ENCODE measurements at places on chromosomes 2 and 18.

- no peak for DNase-seq
Observed at GRCh38 chr2:106618614-106619013, 131.4 kb downstream of the CD8B2 start.

- DNase-seq = no peak
Observed at GRCh38 chr18:78981989-78982620, 2.5 kb downstream of the SALL3 start.

GRCh38 chr2:237471438-237472186 lies 15.4 kb upstream of the MLPH start:
- no peak for DNase-seq

- DNase-seq = no peak
Observed at GRCh38 chr2:239019183-239019581, 171.3 kb downstream of the TWIST2 start.

DNA sequence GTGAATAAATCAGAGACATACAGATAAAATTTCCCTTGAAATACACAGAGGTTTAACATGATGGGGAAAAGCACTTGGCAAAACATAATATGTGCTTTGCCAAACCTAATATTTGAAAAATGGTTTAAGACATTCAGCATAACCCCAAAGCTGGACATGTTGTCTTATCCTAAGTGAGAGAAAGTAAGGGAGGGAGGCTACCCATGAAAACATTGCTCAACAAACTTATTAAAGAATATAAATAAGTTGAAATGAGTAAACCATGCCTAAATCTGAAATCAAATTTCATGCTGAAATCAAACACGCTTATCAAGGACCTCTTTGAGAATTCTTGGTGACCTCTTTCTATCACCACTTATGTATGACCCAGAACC lies 81.2 kb downstream of the ARHGAP15 start:
- DNase-seq = no peak

- DNase-seq = no peak
Observed at GRCh38 chr18:33440060-33441043, at the start of gene CCDC178. TSS of gene CCDC178 (minus strand) at chr18:33440721. CDS start at chr18:33412088, 28,633 bp downstream.

GRCh38 chr2:202122980-202123720 lies 50.1 kb downstream of the KIAA2012 start:
- no peak for DNase-seq

GRCh38 chr18:73942081-73942625 lies 205.5 kb downstream of the FBXO15 start:
- DNase-seq = no peak

DNA sequence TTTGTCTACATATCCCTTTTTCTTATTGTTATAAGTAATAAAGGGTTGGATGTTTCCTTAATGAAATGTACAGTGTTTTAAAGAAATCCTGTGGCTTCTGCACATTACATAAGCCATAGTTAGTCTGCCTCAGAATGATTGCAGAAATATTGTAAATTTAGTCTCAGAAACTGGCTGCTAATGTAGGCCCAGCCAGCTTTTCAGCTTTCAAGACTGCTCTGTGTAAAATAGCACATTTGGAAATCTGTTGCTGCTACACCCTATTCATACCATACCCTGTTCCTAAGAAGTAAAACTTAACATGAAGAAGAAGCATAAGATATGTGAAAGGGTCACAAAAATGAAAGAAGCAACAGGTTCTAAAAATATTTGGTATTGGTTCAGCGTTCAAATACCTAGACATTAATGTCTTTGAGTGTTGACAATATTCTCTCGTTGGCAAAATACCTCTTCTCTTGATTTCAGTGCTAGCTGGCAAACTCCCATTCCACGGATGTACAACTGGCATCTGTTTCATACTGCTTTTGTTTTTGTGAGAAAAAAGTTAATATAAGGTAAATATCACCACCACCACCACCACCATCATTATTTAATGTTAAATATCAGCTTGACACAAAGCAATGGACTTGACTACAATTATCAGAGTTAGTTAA lies 19.2 kb upstream of the NCKAP1 start:
- DNase-seq = no peak

- no peak for DNase-seq
Observed at GRCh38 chr2:54895730-54896129, 154.5 kb downstream of the RTN4 start.

GRCh38 chr2:42495234-42495581 lies 1.4 kb upstream of the KCNG3 start:
- no peak for DNase-seq

DNA sequence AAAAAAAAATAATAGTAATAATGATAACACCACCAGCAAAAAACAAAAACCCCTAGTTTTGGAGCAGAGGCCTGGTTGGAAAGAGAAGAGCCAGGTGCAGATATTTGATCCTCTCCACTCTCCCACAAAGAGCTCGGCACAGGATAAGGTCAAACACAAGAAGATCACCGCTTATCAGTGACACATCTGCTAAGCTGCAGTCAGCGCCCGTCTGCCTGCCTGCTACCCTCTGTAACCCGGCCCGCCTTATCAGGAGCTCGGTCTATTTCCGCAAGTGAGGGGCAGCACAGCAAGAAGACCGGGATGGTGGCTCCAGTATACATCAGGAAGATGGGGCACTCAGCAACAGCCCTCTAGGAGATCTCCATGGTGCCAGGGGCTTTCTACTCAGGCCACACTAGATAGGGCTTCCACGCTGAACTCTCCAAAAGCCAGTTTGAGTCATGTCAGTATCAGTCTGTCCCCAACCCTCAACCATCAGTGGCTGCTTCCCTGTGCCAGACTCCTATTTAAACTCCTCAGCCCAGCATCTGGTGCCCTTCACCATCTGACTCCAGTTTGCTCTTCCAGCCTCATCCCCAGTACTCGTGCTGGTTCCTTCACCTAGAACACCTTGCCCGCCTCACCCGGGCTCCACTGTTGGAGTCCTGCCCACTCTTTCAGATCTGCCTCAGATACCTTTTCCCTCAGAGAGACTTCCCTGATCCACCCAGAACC lies 67.3 kb upstream of the PPP1CB start:
- no peak for DNase-seq

- DNase-seq = no peak
Observed at GRCh38 chr2:190970873-190971506, 43.0 kb downstream of the STAT1 start.

DNA sequence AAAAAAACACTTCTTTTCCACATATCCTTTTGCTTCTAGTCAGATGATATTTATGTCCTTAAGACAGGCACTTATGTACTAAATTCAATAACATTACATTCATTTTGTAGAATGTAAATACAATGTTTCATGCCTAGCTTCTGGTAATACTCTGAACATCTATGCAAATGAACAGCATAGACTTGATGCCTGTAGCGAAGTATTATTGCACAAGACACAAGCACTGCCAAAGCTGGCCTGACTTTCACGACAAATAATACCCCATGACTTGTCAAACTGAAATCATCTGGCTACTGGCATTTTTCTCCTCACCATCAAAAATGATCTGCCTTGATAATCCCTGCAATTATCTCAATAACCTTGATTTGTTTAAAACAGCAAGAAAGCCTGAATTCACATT lies 101.3 kb downstream of the L3MBTL4 start:
- DNase-seq = no peak

GRCh38 chr2:36729067-36729466 lies 32.6 kb downstream of the VIT start:
- DNase-seq = no peak

DNA sequence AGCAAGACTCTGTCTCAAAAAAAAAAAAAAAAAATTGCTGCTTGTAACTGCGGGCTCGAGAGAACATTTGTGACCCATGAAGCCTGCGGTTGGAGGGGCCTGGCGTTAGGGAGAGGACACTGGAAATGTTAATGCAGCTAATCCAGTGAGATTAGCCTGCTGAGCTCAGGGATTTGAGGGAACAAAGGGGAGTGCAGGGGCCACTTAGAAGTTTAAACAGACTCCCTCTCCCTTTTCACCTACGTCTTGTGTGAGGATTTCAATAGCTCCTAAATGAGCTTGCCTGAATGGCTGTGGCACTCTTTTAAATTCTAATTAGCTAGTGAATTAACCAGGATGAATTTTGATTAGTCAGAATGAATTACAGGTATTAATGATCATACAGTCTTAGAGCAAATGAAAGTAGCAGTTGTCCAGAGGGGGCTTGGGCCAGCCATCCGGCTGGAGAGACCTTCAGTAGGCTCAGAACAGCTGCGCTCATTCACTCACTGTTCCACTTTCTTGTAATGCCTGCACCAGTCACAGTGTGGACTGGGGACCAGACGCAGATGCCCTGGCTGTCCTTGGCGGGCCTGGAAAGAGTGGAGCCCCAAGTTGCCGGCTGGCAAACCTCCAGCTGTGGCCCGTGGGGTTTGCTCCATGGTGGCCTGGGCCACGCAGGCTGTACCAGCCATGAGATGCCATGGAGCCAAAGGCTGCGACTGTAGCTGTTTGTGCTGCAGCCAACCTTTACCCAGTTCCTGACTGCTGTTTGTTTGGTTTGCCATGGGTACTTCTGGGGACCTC lies 20.8 kb downstream of the LDLRAD4 start:
- no peak for DNase-seq

DNA sequence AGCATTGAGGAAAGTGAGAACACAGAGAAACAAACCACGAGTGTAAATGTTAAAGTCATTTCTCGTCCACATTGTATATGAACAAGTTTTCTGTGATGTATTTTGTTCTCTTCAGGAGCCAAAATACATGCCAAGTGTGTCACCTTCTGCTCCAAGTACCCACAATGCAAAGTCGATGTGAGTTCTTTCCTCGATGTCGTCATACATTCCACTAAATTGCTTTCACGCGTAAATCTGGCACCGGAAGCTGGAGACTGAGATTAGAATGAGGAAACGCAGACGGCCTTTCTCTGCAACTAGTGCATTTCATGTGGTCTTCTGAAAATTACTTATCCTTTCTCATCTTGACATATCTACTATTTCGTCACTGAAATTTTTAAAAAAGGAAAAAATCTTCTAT lies 118.5 kb upstream of the SALL3 start:
- DNase-seq = no peak

DNA sequence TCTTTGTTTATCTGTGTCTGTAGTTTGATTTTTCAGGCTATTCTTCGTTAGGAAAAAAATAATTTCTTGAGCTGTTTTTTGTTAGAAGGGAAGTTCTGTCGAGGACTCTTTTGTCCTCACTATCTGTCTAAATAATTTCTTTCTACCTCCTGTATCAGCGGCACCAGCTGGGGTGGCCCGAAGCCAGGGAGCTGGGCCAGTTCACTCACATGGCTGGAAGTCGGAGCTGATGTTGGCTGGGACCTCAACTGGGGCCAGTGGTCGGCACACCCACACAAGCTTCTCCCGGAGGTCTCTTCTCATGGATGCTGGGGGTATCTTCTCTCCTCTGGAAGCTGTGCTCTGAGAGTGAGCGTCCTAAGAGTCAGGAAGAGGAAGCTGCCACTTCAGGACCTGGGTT lies 8.0 kb upstream of the PDIA6 start:
- no peak for DNase-seq

DNA sequence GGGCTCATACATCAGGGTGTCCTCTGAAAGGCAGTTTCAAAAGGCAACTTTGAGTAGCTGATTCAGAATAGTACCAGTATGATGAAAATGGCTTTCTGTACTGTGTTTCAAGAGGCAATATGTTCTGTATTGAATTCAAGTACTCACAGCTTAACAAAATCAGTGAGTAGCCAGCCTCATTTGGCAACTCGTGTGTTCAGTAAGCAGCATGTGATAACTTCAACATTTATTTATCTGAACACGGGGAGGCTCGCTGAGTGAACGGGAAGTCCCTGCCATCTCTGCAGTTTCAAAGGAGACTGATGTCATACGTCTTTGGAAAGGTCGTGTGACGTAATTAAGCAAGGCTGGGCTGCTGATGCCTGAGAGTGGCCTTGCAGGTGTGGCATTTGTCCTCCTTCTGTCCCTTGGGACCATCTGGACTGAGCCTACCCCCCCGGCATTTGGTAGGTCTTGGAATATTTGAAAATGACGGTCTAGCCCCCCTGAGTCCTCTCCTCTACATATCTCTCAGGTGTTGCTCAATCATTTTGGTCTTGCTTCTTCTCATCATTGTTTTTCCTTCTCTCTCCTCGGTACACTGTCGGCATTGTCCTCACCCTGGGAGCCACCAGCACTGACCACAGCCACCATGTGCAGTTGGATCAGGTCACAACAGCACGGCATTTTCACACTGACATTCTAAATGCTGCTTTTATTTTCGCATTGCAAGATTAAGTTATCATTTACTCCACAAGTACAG lies 62.8 kb downstream of the SMIM21 start:
- DNase-seq = no peak

GRCh38 chr2:41313082-41313481 lies 734.7 kb upstream of the PKDCC start:
- no peak for DNase-seq

DNA sequence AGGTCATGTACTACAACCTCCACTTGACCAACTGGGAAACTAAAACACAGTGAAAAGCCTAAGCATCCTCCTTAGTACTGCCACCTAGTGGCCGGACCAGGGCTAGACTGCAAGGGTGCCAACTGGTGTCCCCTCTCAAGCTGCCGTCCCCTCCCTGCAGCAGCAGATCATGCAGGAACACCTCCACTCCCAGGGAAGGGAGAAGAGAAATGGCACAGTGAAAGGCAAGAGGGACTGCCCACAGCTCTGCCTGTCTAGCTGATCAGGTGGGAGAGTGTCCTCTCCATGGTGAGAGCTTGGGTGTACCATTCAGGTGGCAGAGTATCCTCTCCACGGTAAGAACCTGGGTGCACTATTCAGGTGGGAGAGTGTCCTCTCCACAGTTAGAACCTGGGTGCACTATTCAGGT lies 78.1 kb downstream of the AAK1 start:
- peak; percentile 52 for DNase-seq

DNA sequence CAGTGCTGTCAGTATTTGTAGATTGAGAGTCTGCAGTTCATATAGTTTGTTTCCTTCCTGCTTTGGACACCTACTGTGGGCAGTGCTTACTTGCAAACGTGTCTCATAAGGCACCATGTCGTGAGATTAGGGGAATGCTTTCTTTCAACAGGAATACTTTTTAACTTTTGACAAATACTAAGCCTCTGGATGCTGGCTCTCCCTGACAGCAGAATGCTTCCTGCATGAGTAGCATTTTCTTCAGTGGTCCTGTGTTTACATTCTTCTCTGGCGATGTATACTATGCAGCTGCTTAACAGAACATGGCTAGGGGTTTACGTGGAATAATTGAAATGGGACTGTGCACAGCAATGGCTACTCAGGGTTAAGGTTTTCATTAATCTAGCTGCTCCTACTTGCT lies 807.5 kb downstream of the MBD2 start:
- DNase-seq = no peak

Measured in stimulated activated CD8-positive, alpha-beta memory T cell treated with anti-CD3 and anti-CD28 coated beads, Interleukin-7, amount 100 ng/mL, for 24 hours (primary cell).